NCI-H446 treated with DMSO at 0.1 percent for 48 hours (cell line): ENCODE measurements at places on chromosomes 7 and 10.

- DNase-seq, result no peak
These were observed 218.6 kb downstream of the DGKI start for GRCh38 chr7:137628216-137628615.

GRCh38 chr10:70032667-70033289 is 19.9 kb upstream of the MACROH2A2 start:
- no peak for DNase-seq

DNA sequence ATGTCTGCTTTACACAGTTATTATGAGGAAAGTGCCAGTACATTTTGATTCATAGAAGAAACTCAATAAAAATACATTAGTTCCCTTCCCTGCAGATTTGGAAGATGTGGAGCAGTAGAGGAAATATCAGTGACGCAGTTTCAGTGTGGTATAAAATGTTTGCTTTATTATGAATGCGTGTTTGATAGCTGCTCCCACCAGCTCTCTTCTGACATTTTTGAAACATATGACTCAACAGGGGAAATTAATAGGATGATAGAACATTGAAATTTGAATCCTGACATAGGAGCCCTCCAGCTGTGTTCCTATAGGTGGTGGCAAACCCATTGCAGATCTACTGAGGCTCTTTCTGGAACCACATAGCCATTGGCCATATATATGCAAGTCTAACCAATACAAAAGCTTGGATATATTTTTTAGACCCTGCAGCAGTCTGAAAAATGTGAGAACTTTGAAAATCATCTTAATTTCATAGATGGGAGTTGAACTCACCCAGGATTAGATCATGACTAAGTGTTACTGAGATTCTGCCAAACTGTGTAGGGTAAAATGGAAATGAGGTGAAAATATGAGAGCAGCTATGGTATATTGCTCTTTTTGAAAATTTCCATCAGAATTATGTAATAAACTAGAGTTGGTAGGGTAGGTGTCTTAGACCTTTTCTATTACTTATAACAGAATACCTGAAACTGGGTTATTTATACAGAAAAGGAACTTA is 47.8 kb downstream of the BZW2 start:
- DNase-seq, result no peak

- no peak for DNase-seq
These were observed 33.1 kb downstream of the AKR1B1 start for GRCh38 chr7:134425777-134426176.

GRCh38 chr7:112346381-112347060 is 103.7 kb upstream of the IFRD1 start:
- DNase-seq, result no peak

DNA sequence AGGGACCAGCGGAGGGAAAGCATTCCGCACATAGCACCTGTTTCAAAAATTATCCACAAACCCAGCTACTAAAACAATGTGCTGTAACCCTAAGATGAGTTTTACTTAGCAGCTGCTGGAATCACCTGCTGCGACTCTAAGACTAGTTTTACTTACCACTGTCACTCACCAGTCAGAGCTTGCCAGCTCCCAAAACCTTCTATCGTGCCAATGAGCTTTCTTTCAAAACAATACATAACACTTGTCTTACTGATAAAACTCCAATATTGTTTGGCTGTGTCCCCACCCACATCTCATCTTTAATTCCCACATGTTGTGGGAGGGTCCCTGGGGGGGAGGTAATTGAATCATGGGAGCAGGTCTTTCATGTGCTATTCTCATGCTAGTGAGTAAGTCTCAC is 18.4 kb downstream of the ST8SIA6 start:
- no peak for DNase-seq

- no peak for DNase-seq
These were observed 15.2 kb downstream of the ITPRID1 start for GRCh38 chr7:31529103-31529502.

GRCh38 chr7:84490661-84491060 is 296.1 kb upstream of the SEMA3A start:
- no peak for DNase-seq

DNA sequence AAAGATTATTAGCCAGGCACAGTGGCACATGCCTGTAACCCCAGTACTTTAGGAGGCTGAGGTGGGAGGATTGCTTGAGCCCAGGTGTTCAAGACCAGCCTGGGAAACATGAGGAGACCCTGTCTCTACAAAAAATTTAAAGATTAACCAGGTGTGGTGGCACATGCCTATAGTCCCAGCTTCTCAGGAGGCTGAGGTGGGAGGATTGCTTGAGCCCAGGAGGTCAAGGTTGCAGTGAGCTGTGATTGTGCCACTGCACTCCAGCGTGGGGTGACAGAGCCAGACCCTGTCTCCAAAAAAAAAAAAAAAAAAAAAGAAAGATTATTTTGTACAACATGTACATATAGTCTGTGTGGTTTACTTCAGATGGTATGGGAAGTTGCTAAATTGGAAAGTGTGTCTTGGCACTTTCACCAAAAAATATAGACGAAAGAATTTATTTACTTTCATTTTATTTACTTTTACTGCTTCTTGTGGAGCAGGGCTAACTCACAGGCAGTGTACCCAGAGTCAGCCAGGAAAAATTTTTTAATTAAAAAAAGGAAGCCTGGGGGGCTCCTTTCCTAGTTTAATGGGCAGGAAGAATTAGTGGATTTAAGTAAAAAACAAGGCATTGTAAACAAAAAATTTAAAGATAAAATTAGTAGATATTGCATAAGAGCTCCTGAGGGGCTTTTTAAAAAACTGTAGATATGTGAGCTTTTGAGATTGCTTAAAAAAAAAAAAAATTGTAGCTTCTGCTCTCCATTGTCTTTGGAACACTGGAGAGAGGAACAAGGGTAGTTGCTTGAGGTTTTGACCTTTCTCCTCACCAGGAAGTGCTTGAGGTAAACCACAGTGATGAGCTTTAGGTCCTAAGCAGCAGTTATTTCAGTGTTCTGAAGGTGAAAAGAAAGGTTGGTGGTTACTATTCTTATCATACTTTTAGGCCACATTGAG is 44.6 kb upstream of the VDAC2 start:
- no peak for DNase-seq

GRCh38 chr7:135166338-135166990 is 4.0 kb downstream of the CYREN start:
- DNase-seq, result no peak

DNA sequence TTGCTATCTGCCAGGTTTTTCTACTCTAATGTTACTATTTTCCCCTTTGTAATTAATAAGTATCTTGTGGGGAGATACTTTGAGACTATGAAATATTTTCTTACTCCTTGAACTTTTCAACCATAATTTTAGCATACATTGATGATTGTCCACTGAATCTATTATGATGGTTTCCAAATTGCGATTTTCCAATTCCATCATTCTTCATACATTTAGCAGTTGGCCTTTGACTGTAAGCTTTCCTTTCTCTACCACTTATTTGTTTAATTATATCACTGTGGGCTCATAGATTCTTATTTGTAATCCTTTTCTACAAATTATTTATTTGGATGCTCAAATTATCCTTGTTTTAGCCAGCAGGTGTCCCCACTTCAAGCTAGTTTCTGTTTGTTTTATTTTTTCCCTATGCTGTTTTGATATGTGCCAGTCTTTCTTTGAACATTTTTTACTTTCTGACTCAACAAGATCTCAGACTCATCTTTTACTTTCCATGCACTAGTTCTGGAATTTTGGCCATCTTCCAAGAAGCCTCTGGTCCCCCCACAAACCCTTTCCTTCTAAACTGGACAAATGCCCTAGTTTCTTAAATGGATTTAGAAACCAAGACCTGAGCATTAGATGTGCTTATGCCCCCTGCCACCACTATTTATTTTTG is 11.4 kb upstream of the MRPS16 start:
- DNase-seq, result no peak

- no peak for DNase-seq
These were observed 147.7 kb upstream of the SLC26A5 start for GRCh38 chr7:103593691-103594090.

- DNase-seq, result no peak
These were observed 158.3 kb downstream of the EGFR start for GRCh38 chr7:55177068-55177530.

- DNase-seq, result peak; percentile 70
These were observed at the start of gene ADRA2A for GRCh38 chr10:111076682-111077478. TSS of gene ADRA2A (plus strand) at chr10:111077029. CDS start at chr10:111077997, 968 bp downstream.

DNA sequence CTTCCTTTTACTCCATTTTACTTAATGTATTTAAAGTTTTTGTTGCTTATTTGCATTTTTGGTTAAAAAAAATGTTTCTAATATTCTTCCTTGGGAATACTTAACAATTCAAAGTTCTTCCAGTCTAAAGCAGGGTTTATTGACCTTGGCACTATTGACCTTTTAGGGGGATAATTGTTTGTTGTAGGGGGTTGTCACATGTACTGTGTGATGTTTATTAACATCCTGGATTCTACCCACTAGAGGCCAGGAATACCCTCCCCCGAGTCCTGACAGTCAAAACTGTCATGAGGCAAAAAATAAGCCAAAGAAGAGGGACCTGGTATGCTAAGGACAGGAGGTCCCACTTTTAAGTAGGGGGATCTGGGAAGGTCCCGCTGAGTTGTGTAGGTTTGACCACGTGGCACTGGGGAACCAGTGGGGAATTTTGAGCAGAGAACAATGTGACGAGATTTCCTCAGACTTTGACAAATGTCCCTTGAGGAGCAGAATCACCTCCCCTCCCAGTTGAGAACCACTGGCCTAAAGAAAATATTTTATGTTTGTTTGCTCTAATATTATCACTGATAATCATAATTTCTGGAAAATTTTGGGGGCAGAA is 178.3 kb upstream of the PRR15 start:
- DNase-seq, result no peak
